ENCODE measurements at places on chromosomes 16 and 17.

- no peak for DNase-seq
These were observed 28.3 kb upstream of the ST6GALNAC1 start for GRCh38 chr17:76671912-76672262.

DNA sequence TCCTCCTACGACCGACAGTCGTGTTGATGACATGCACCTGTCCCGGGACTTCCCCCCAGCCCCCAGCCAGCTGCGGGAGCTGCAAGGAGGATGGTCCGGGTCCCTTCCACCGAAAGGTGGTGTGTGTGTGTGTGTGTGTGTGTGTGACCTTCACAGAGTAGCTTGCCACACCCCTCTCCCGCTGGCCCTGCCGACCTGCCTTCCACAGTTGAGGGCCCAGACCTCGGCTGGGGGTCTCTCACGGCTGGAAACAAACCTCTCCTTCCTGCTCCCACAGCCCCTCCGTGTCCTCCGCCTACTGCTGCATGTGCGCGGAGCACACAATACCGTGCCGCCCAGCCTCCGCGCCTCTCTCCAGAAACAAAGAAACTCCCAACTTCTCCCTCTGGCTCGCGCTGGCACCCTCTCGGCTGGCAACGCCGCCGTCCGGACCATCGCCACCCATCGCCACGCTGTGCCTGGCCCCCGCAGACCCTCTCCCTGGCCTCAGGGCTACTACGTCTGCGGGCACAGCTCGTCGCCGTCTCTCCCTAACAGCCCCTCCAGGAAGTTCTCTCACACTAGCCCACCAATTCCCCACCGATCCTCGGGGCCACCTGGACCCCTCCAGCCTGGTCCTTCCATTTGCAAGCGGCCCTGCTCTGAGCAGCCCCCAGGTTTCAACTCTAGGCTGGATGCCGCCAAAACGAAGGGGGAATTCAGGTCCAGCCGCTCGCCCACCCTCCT lies 81.2 kb downstream of the TIMM22 start:
- DNase-seq = no peak

DNA sequence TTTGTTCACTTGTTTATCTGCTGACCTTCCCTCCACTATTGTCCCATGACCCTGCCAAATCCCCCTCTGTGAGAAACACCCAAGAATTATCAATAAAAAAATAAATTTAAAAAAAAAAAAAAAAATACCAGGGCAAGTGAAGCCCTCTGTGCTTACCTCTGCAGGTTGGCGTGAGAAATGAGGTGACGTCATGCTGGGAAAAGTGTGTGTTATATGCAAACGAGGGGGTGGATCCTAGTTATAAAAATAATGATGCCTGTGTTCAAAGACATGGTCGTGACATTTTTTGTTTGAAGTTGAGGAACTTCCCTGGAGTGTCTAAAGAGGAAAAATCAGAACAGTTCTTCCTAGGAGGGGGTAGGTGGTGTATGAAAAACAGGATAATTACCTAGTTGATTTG lies 20.2 kb downstream of the TMC7 start:
- no peak for DNase-seq

DNA sequence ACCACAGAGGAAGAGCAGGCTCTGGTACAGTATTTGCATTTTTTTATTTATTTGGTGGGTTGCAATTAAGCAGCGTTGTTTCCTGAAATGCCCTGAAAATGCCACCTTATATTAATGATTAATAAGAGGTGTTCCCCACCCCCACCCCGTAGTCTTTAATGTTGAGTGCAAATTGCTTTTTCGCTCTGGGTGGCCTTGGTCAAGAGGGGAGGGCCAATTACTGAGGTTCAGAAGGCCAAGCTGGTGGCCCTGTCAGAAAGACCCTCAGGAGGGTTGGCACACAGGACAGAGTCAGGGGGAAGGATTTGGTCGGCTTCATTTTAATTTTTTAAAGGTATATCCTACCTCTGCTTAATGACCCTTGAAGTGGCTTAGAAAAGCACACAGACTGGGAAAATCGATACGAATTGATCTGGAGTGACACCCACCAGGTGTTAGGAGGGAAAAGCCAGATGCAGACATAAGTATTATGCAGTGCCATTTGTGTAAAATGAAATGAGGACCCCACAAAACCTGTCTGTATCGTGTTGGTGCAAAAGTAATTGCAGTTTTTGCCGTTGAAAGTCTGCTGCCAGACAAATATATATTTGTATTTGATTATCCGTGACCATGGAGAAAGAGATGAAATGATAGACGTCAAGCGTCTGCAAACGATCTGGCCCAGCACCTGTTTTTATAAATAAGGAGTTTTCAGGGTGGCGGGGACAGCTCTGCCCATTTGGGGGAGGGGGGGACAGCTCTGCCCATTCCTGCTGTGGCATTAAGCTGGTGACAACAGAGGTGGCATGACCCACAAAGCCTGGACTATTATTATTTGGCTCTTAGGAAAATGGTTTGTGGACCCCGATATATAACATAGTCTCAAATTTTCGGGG lies 143.8 kb upstream of the PLCG2 start:
- DNase-seq = no peak

GRCh38 chr16:8375232-8375587 lies 215.1 kb downstream of the TMEM114 start:
- DNase-seq = no peak

- DNase-seq = no peak
These were observed 65.6 kb downstream of the SMG6 start for GRCh38 chr17:2237950-2238349.

- no peak for DNase-seq
These were observed 439.9 kb upstream of the MAF start for GRCh38 chr16:80040413-80040812.

- DNase-seq = no peak
These were observed 5.4 kb downstream of the WDR81 start for GRCh38 chr17:1729966-1730325.

DNA sequence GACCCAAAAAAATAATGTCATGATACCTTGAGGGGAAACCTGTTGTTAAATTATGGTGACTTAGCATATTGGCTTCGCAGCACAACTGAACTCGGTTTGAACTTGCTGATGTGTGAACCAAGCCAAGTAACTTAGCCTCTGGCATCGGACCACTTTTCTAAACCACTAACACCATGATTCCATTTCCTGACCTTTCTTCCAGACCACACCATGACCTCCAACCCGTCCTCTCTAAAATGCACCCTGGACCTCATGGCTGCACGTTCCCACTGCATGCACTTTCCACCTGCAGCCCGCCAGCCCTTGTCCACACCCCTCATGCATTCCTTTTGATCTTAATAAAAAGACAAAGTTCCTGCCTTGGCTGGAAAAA lies 29.3 kb downstream of the DYNLRB2 start:
- no peak for DNase-seq

DNA sequence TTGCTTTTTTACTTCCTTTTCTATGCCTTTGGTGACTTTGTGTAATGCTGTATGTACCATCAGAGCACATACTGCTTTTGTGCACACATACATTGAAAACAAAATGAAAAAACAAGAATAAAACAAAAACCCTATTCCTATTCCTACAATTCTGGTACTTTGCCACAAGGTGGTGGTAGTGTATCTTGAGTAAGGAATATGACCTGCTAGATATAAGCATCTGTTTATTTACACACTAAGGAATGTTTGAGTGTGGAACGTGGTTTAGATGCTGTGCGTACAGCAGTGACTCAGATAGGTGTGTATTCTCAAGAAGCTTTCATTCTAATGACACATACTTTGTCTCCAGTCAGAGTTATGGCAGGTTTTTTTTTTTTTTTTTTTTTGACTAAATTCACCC lies 606.2 kb downstream of the WWOX start:
- no peak for DNase-seq

- DNase-seq = no peak
These were observed 9.4 kb downstream of the TIGD7 start for GRCh38 chr16:3295783-3296182.

GRCh38 chr17:78341559-78342448 lies 18.1 kb downstream of the SOCS3 start:
- DNase-seq = no peak

DNA sequence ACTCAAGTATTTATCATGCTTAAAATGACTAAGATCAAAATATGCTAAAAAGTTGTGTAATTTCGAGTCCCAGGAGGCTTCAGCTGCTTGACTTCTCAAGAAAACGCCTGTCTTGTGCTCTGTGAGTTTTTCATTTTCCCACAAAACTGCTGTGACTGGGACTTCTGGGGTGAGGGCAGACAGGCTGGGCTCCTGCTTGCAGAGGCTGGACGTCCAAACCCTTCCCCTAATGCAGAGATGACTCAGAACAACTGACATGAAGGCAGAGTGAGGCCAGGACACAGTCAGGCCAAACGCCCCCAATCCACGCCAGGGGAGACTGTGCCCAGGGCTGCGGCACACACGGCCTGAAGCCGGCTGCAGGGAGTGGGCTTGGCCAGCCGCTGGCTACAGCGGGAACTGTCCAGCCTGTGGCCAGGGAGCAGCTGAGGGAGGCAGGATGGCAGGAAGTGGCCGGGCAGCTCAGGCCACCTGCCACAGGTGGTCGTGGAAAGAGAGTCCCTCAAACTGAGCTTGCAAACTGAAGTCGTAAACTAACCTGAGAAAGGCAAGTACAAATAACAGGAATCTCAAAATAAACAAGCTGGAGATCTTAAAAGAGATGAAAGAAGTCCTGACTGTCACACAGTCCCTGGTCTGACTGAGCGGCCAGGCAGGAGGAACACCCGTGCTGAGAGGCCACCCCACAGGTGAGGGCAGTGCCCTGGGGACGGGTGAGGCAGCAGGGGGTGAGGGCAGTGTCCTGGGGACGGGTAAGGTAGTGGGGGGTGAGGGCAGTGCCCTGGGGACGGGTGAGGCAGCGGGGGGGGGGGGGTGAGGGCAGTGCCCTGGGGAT lies 21.3 kb upstream of the HEXD start:
- peak; percentile 99 for DNase-seq

DNA sequence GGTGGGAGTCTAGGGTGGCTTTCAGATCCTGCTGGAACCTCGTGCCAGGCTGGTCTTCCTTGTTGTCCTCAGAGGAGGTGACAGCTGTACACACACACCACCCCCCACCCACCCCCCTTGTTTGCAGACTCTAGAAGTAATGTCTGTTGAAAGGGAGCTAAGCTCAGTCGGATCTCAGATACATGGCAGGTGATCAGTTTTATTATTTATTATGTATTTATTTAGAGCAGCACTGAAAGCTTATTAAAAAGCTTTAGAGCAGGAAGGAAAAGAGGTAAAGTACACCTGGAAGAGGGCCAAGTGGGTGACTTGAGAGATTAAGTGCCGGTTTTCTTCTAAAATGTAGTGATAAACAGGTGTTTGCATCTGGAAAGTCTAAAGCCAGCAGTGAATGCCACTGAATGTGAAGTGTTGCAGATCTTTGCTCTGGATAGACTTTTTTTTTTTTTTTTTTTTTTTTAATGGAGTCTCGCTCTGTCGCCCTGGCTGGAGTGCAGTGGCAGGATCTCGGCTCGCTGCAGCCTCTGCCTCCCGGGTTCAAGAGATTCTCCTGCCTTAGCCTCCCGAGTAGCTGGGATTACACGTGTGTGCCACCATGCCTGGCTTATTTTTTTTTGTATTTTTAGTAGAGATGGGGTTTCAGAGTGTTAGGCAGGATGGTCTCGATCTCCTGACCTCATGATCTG lies 40.2 kb downstream of the FOXK2 start:
- DNase-seq = no peak

DNA sequence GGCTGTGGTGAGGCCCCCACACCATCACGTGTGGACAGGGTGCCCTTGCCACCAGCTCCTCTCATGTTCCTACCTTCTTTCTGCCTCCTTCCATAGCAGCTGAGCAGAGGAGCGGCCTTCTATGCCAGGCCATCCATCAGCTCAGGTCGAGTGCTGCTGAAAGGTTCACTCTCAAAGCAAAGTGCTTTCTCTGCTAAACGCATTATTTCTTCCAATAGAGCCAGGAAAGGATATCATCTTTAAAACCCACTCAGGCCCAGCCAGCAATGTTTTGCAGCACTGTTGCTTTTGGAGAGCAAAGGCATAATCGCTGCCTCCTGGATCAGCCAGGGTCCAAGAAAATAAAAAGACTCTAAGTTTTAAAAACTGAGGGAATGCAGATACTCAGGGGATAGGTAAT lies 54.9 kb upstream of the GPRC5B start:
- no peak for DNase-seq

- no peak for DNase-seq
These were observed 201.3 kb downstream of the XYLT1 start for GRCh38 chr16:17269439-17269838.

- no peak for DNase-seq
These were observed 422 bp downstream of the UQCC4 start for GRCh38 chr16:1420111-1420539.

- no peak for DNase-seq
These were observed 9.8 kb downstream of the OTOP3 start for GRCh38 chr17:74945543-74945942.

GRCh38 chr16:4327386-4328045 lies 11.6 kb downstream of the GLIS2 start:
- no peak for DNase-seq

GRCh38 chr17:63140255-63140654 lies 174.2 kb downstream of the TANC2 start:
- no peak for DNase-seq

DNA sequence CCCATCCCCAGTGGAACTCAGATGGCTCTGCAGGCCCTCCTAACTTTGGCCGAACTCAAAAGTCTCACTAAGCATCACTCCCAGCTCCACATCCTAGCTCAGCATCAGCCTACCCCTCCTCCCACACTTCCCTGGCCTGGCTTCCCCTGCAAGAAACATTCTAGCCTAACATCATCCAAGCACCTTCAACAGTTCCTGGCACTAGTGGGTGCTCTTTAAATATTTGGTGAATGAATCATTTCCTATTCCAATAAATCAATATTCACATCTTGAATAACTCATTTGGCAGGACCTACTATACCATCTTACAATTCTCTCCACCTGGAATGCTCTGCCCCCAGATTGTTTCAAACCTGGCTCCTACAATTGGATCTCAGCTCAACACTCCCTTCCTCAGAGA lies 11.0 kb upstream of the BBS2 start:
- no peak for DNase-seq

DNA sequence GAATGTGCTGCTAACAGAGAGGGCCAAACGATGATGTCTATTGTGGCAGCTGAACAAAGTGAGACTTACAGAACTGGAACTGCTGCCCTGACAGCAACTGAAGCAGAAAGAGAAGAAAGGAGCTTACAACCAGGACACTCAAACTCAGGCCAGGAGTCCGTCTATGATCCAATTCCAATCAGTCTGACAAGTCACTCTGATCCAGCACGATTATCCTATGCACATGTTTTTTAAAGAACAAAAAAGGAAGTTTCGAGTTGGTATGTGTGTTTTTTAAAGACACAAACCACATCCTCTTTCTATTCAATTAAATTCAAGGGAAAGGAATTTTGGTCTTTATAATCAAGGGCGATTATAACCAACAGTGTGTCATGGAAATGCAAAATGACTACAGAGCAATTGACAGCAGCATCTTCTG lies 42.4 kb upstream of the MTMR4 start:
- no peak for DNase-seq
